ENCODE measurements at places on chromosomes 2 and 18. TPM values are rescaled to one million over a fixed set of nuclear protein-coding genes. Genes with fewer than 3 reads are reported as not detected.

GRCh38 chr18:12023375-12023774 is 42.1 kb downstream of the IMPA2 start:
- DNase-seq, result no peak

- no peak for DNase-seq
Measured at GRCh38 chr2:70738159-70738558, 29.8 kb downstream of the ADD2 start.

DNA sequence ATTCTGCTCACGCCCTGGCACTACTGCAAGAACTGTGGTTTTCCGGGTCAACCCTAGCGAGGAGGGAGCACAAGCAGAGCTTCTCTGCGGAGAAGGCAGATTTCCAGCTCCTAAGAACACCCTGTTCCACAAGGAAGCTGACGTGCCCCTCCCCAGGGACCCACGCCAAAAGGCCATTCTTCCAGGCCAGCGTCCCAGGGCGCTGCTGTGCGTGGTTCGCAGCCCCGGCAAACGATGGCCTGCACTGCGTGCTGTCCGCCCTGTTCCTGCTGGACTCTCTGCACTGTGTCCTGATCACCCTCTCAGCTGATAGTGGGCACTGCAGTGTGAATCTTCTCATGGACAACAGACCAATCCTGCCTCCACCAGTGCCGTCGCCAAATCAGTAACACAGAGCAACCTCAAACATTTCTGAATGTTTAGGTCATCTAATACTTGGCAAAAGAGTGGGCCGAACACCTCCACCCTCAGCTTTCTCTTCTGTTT is 49.1 kb downstream of the ADI1 start:
- peak; percentile 89 for DNase-seq

ZDBF2 gene
- total RNA-seq, result 10.6 TPM

PRKCE gene
- 11.8 TPM for total RNA-seq

Measured in right atrium auricular region (tissue), 2 donors.